ENCODE measurements at places on chromosomes 4 and X. TPM values are rescaled to one million over a fixed set of nuclear protein-coding genes. Genes with fewer than 3 reads are reported as not detected.

Gene TCEAL6
- total RNA-seq: not detected

- DNase-seq: no peak
These were observed 244.2 kb downstream of the PACRGL start for GRCh38 chr4:20944451-20944850.

DNA sequence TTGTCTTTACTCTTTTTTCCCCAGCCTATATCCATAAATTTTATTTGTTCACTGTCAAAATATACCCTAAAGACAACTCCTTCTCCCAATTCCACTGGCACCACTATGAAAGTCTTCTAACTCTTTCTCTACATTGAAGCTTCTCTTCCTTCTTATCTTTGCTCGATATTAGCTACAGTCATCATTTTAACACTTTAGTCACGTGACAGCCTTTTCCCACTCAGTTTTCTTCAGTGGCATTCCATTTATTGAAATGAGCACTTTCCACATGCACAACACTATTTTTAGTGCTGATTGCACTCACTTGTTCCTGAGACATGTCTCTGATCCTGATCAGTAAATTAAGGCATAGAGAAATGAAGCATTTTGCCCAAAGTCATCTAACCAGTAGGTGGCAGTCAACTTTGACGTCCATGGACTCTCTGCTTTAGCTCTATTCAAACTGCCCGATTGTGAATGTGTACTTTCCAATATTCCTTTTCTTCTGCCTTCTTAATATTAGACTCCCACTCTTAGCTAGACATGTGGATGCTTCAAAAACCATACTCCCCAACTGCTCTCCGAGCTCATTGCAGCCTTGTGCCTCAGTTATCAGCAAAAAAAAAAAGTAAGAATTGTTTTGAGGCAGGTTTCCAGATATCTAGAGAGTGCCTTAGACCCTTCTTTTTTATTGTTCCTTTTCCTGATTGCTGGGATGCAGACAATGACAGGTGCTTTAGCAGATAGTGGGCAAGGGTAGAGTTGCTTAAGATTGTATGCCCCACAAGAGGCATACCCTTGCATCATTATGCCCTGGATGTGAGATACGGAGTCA, 394.4 kb upstream of the ADGRL3 start:
- DNase-seq: no peak

DNA sequence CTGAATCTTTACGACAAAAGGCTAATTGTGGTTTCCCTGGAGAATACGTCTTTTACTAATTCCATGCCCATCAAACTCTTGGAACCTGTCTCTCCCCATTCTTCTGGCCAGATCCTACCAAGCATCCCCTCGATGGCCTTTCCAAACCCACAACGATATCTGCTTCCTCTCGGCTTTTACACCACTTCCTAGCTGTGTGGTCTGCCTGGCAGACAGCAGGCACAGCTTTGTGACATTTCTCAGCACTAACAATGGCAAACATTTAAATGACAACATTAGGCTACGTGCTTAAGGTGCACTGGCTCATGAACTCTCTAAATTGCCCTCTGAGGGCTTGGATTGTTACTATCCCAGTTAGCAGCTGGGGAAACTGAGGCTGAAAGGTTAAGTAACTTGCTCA, 141.0 kb downstream of the NSUN7 start:
- DNase-seq: no peak

Gene TKTL1
- 0.30 TPM for total RNA-seq

Gene HSD17B13
- 0.20 TPM for total RNA-seq

DNA sequence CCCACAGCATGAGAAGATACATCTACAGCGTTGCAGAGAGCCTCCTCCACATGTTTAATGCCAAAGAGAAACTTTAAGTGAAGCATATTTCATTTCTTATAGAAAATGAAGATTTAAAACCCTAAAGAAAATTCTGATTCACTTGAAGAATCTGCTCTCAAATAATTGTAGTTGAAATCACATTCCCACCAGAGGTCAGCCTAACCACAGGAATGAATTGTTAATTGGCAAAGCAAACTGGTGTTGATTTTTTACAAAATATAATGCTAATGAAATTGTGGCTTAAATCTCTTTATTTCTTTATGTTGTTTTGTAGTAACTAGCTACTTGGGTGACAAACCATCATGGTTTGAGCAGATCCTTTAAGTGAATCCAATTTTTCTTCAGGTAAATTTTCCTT, 31.1 kb upstream of the WDR17 start:
- DNase-seq: no peak

- DNase-seq: peak; percentile 41
These were observed 12.3 kb upstream of the XPNPEP2 start for GRCh38 chrX:129726307-129727111.

- no peak for DNase-seq
These were observed 44.3 kb downstream of the AR start for GRCh38 chrX:67587946-67588624.

GRCh38 chrX:131779741-131780140, 235.9 kb downstream of the OR13H1 start:
- no peak for DNase-seq

Gene SFRP2
- total RNA-seq: 94.7 TPM

Gene RASGEF1B
- total RNA-seq: 61.7 TPM

DNA sequence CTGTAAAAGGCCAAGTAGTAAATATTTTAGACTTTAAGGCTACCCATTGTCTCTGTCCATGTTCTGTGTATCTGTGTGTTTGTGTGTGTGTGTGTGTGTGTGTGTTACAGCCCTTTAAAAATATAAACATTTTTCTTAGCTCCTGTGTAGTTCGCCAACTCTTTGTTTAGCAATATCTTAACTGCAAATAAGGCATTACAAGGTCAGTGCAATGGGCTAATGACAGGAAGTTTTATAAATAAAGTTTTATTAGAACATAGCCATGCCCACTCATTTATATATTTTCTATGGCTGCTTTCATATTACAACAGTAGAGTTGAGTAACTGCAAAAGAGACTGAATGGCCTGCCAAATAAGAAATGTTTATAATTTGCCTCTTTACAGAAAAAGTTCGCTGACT, 5.9 kb upstream of the SLC7A11 start:
- DNase-seq: no peak

DNA sequence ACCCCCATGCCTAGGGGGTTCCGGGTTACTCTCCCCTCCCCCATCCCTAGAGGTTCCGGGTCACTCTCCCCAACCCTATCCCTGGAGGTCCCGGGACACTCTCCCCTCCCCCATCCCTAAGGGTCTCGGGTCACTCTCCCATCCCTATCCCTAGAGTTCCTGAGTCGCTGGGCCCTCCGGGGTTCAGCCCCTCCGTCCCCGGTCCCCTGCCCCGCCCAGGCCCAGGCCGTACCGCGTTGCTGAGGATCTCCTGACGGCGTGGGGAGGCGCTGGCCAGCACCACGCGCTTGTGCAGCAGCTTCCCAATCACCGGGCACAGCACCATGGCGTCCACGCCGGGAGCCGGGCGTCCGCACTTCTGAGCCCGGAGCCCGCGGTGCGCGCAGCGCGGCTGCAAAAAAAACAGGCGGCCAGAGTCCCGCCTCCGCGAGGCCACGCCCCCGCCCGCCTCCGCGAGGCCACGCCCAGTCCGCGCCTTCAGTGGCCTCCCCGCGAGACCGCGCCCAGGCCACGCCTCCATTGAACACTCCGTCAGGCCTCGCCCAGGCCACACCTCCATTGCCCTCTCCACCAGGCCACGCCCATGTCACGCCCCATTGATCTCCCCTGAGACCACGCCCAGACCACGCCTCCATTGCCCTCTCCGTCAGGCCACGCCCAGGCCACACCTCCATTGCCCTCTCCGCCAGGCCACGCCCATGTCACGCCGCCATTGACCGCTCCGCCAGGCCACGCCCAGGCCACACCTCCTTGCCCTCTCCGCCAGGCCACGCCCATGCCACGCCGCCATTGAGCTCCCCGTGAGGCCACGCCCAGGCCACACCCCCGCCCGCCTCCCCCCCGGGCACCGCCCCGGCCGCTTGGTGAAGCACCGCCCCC, at the start of gene ASMTL:
ASMTL (minus strand) TSS at position 394 of the 879 bp plus-strand sequence; CDS start at position 325, 69 bp downstream.
- DNase-seq: no peak

DNA sequence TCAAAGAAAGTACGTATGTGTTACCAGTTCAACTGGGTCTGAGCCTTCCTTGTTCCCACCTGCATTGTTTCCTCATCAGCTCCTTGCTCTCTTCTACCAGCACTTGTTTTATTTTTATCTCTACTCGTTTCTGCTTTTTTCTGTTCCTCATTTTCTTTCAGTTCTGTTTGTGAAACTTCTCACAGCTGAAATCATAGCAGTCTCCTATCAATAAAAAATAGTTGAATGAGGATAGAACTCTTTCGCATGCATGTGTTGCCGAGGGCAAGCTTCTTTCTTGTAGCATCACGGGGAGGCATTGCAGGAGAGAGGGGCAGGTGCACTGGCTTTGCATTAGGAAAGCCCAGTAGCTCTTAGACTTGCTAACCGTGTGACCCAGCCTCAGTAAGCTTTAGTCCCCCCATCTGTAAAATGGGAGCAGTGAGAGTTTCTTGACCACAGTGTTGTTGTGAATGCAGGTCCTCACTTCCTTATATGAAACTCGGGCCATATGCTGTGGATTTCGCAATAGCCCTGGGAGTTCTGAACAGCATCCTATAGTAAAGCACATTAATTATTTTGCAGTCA, 24.7 kb downstream of the OFD1 start:
- no peak for DNase-seq

Data from skin of body (tissue), 3 donors.